ENCODE measurements at places on chromosomes 5 and 9.
A peak's percentile ranks its signal among the peaks of the same experiment; 100 is the strongest.

DNA sequence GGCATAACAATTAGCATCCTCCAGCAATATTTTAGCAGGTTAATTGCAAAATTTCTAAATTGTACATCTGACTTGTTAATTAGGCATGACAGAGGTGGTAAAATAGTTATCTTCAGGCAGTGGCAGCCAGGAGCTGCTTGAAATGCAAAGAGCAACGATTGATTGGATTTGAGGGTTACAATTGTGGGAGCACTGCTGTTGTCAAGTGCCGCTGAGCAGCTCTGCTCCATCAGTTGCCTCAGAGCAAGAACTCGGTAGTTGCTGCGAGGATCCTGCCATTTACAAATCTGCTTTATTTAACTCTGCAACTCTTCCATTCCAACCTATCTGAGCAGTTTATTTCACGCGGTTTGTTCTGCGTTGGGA is 12.6 kb downstream of the PBX3 start:
- no peak for DNase-seq

DNA sequence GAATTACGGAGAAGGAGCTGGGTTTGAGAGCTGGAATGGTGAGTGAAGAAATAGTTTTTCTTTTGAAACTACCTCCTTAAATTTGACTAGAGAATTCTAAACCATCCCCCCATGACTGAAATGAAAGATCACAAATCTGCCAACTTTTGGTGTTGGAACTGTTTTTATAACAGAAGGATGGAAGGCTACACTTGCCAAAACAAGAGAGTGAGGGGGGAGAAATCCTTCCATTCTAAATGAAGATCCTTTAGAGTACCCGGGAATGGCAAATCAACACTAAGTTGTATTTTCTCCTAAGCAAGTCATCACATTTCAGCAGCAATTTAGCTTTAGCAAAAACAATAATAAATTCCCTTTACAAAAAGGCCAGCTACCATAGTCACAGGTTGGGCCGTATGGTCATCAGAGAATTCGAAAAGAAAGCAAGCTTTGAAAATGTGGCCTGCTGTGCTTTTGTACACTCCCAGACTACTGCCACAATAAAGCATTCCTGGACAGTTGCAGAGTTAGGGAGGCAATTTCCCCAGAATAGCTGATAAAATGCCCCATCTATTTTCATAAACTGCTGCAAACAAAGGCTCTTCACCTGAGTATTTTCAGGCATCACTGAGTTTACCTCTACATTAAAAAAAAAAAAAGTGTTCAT is 25.0 kb upstream of the FREM1 start:
- no peak for DNase-seq

GRCh38 chr9:33329117-33329563 is 38.8 kb downstream of the NFX1 start:
- DNase-seq: no peak

DNA sequence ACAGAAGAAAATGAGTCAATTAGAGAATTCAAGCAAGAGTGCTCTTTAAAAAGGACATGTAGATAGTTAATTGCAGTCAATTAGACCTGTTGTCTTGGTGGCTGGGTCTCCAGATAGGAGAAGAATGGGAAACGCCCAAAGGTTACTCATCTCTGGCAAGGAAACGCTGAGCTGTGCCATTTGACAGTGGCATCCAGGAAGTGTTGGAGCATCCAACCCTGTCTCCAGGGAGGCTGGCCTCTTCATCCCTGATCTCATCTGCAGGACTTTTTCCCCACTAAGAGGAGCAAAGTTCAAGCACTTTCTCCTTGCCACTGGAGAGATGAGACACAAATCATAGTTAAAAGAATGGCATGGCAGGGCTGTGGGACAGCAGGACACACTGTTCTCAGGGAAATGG is 111.7 kb upstream of the MSX2 start:
- no peak for DNase-seq

- DNase-seq: no peak
Measured at GRCh38 chr5:96582343-96582742, 79.8 kb upstream of the CAST start.

DNA sequence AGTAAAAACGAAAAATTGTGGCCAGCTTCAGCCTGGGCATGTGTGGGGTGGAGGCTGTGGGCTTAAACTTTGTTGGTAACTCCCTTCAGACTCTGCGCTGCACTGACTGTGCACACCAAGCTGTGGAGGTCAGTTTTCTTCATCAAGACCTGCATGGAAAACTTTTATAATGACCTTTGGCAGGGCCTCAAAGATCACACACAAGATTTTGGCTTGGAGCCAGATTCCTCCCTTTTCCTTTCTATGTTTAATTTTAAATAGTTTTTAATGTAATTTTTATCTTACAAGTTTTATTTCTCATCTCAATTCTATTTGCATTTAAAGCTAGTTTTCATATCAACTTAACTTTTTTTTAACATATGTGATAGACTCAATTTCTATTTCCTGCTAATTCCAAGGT is 1211.1 kb upstream of the CDH18 start:
- DNase-seq: no peak

DNA sequence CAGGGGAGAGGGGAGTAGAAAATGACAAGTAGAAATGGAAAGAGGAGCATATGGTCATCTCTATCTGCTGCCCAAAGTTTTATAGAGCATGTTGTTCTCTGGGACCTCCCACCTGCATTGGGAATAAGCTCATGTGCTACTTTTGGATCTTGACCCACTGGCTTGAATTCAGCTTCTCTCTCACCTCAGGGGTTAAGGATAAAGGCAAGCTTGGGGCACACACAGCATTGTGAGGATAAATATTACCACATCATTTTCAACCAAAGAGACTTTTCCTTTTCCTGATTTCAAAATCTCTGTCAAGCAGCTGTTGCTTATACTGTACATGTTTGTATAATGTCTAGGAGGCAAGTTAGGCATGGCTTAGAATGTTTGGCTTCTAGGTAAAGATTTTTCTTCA is 16.6 kb downstream of the ATP10B start:
- DNase-seq: no peak

GRCh38 chr5:23084815-23085214 is 231.7 kb upstream of the CDH12 start:
- no peak for DNase-seq

GRCh38 chr9:120711841-120712538 is 2.3 kb downstream of the MEGF9 start:
- DNase-seq: no peak

DNA sequence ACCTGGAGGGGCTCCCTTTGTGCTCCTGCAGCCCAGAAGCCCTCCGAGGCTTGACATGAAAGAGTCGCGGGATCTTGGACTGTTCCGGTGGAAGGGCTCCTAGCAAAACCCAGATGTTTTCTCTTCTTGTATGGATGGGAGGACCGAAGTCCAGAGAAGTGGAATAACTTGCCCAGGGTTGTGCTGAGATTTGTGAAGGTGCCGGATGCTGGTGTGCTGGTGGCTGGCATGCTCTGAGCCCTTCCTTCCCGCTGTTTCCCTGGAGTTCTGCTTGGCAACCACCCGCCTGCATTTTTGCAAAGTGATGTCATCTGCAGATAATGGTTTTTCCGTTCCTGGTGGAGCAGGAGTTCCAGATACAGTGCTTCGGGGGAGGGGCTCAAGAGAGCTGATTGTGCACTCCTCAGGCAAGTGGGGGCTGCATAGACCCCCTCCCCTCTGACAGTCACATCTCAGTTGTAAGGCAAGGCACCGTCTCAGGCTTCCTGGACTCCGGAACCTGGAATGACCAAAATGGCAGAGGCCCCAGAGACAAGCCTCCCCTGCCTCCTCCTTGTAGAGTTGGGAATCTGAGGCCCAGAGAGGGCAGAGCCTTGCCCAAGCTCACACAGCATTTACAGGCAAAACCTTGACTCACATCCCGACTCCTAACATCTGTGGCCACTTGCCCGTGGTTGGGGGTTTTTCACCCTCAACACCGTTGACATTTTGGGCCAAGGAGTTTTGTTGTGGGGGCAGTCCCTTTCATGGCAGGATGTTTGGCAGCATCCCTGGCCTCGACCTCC is 157.0 kb downstream of the RGS3 start:
- DNase-seq: no peak

- DNase-seq: no peak
Measured at GRCh38 chr9:83526211-83526610, 12.0 kb downstream of the FRMD3 start.

GRCh38 chr9:108283696-108284095 is 572.1 kb downstream of the ACTL7B start:
- DNase-seq: no peak

DNA sequence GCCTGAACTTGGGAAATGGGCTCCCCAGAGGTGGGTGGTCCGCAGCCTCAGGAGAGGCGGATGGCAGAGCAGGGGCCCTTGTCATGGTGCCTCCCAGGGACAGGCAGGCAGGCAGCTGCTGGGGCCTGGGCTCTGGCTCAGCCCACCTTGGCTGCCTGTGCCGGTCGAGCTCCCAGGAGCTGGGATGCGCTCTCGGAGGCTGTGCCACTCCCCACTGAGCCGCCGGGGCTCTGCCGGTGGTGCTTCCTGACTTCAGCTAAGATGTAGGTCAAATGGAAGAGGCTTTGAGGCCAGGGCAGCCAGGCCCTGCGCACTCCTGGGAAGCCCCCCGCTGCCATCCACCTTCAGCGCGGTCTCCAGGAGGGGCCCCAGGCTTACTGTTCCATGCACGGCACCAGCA is 41.0 kb downstream of the KCNT1 start:
- no peak for DNase-seq

- peak; percentile 99 for DNase-seq
Measured at GRCh38 chr5:9361835-9362234, 184.0 kb downstream of the SEMA5A start.

DNA sequence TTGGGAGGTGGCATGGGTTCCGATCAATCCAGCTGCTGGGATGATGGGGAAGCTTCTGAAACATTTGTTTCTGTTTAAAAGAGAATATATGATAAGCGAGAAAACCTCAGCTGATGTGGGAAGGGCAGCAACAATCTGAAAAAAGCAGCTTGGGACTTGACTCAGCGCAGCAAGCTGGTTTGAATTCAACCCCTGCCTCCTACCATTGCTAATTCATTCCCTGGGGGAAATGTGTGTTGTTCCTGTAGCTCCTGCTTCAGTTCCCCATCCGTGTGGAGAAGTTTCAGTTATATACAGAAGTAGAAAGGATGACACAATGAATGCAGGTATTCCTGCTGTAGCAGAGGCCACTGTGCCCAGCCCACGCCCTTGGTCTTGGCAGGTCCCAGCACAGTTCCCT is 145.1 kb downstream of the NXNL2 start:
- DNase-seq: no peak

GRCh38 chr5:172283020-172283861 is at the start of gene UBTD2:
Gene UBTD2, minus strand, starts transcription at chr5:172283764. Its CDS starts 99 bp downstream, at chr5:172283665.
- no peak for DNase-seq

DNA sequence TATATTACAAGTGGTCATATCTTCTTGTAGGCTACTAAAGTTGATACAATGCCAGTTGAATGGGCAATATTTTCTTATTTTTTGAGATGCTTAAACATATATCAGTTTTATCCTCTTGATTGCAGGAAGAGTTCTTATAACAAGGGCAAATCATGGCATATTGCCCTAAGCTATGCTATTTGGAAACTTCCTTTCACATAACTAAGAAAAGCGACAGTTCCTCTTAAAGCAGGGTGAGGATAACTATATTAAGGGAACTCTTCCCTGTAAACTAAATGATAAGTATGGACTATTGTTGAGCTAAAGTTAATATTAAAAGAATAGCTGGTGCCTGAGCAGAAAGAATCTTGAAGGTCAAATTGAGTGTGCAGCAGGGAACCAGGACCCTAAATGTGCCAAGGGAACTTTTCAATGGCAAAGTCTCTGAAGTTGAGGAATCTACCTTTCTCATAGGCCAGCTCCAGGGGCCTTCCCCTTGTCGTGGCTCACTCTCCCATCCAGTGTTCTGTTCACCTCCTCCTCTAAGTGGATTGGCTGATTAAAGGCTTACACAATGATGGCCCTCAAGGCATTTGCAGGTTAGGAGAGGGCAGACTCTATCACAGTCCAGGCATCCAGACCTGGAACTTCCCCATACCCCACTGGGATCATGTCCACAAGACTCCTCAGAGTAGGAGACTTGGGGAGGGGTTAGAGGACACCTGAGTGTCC is 26.8 kb downstream of the FYB1 start:
- DNase-seq: no peak

- DNase-seq: no peak
Measured at GRCh38 chr9:98100456-98100855, 18.6 kb downstream of the TRIM14 start.

DNA sequence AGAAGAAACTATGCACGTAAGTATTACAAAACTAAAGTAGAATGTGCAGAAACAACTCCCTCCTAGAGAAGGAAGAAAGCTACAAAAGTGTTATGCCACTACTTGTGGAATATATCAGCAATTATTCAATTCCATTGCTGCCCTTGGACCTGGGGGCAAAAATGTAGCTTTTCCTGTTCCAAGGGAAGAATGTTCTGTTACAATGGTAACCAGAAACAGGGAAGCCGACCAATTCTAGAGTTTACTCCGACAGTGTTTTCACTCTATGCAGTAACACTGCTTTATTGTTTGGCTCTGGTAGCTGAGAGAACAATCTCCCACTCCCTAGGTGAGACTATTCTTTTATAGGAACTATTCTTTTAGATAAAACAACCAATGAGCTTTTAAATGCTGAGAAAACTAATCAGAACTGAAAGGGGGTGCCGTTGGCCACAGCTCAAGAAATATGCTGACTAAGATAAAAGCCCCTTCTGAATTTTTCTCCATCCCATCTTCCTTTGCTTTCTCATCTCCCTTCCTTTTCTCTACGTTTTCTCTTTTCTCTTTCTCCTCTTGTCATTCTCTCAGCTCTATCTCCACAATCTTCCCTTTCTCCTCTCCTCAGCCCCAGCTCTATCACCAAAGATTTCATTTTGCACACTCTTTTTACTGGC is 54.1 kb downstream of the SLC1A3 start:
- DNase-seq: no peak

DNA sequence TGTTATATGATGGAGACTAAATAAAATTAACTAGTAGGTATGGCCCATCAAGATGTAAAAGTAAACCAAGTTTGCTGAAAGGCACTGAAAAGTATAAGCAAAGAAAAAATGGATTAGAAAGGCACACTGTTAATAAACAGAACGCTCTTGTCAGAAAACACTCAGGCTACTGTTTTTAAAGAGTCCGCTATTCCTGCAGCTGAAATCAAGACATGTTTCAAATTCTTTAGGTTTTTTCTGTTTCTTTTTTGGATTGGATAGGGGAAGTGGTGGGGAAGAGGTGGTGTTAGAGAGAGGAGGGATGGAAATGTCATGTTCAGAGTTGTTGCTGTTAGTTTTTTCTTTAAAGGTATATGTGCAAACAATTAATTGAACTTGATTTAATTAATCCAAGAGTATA is 17.5 kb downstream of the OSTF1 start:
- DNase-seq: no peak

DNA sequence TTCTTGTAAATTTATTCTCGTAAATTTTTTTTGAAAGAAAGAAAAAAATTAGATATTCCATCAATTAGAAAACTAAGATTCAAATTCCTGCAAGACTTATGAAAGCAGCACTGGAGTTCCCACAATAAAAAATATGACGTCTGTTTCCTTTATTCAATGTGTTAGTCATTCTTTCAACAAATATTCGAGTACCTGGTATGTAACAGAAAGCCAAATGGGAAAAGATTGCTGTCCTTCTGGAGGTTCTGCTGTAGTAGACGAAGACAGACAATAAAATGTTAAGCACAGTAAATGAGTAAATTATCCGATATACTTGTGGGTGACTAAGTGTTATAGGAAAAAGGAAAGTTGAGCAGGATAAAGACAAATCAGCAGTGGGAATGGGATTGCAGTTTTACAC is 92.2 kb downstream of the ADAMTSL1 start:
- DNase-seq: no peak

Measured in GM12864 (cell line).